ENCODE measurements at places on chromosomes 7 and 10. TPM values are rescaled to one million over a fixed set of nuclear protein-coding genes. Genes with fewer than 3 reads are reported as not detected.
A peak's percentile ranks its signal among the peaks of the same experiment; 100 is the strongest.

DNA sequence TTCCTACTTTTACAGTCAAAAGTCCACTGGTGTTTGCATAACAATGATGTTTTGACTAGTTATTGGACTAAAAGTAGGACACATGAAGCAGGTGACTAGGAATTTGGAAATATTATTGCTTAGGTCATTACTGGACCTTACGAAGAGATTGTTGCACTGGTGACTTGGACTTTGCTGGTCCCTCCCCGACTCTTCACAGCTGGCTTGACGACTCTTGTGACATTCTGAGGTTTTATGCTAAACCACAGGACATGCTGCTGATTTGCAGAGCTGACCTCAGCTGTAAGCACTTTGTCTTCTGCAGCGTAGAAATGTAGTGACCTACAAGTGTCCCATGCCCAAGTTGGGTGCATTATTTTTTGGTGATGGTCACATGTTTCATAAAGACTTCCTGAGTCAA lies 21.9 kb downstream of the PCBD1 start:
- no peak overlapping the region for H3K4me3 ChIP-seq
- H3K36me3 ChIP-seq, result peaks cover 41% of the 10 kb centered on the region
- no peak for DNase-seq
- no peaks in the 10 kb centered on the region for H3K27me3 ChIP-seq
- peaks cover 2% of the 10 kb centered on the region for H3K4me1 ChIP-seq

- no peaks in the 10 kb centered on the region for H3K36me3 ChIP-seq
- DNase-seq, result no peak
- H3K4me1 ChIP-seq, result no peaks in the 10 kb centered on the region
- no peak overlapping the region for H3K4me3 ChIP-seq
- H3K27ac ChIP-seq, result no peak overlapping the region
These were observed 22.6 kb downstream of the CSGALNACT2 start for GRCh38 chr10:43160921-43161255.

DNA sequence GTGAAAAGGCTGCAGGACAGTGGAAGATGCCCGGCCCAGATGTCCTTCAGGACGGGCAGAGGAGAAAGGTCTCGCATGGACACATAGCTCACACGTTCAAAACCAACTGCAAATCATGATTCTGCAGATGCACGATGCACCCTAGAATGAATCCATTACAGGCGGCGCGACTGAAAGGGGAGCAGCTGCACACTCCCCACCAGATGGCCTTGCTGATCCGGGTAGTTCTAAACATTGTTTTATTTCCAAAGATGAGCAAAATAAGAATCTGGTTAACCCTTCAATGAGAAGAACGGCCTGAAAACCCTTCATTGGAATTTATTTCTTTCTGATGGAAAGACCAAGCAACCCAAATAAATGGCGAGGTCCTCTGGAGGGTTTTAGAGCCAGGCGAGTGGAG lies 33.8 kb downstream of the CHST15 start:
- H3K27me3 ChIP-seq, result no peaks in the 10 kb centered on the region
- H3K36me3 ChIP-seq, result no peaks in the 10 kb centered on the region
- no peak overlapping the region for H3K4me3 ChIP-seq
- peaks cover 2% of the 10 kb centered on the region for H3K4me1 ChIP-seq

GRCh38 chr7:49772916-49773217 lies 571 bp upstream of the VWC2 start:
- H3K4me1 ChIP-seq, result peaks cover 3% of the 10 kb centered on the region
- 0 out of 2 replicates have a peak, but pooled peaks cover 4% of the 10 kb centered on the region for H3K36me3 ChIP-seq
- H3K27me3 ChIP-seq, result peaks cover 36% of the 10 kb centered on the region
- peak overlapping the region; percentile 65 for H3K4me3 ChIP-seq
- H3K27ac ChIP-seq, result no peak overlapping the region

GRCh38 chr10:78779339-78779955 lies 289.3 kb upstream of the ZMIZ1 start:
- H3K27me3 ChIP-seq, result no peaks in the 10 kb centered on the region
- no peak overlapping the region for H3K4me3 ChIP-seq
- no peaks in the 10 kb centered on the region for H3K4me1 ChIP-seq
- DNase-seq, result no peak

The NUTM2B gene
- 0.07 TPM for total RNA-seq

DNA sequence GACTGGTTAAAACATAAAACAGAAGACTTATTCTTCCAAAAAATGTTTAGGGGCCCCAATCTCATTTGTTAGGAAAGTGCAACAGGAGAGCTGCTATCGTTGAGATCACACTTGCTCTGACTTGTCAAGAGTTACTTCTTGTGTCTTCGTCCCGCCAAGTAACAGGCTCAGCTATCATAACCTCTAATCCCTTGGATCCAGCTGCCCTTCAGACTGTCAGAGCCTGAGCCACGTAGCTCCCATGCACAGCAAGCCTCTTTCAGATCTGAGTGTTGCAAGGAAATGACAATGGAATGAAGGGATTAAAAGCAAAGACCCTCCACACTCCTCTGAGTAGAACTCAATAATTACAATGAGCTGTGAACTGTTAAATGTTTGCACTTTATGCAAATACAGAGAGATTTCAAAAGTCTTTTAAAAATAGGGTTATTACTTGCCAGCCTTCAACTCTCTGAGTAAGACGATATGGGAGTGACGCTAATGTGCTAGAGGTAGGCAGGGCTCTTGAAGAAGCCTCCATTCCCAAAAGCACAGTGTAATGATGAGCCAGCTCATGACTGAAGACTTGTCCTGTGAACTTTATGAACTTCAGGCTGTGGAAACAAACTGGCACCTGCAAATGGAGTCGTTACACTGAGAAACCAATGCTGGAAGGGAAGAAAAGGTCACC lies 28.4 kb upstream of the CDK13 start:
- no peaks in the 10 kb centered on the region for H3K36me3 ChIP-seq
- no peak for DNase-seq
- 0 out of 2 replicates have a peak, but pooled peaks cover 2% of the 10 kb centered on the region for H3K4me1 ChIP-seq
- H3K4me3 ChIP-seq, result no peak overlapping the region
- no peak overlapping the region for H3K27ac ChIP-seq
- no peaks in the 10 kb centered on the region for H3K27me3 ChIP-seq

GRCh38 chr10:49668684-49669083 lies 10.8 kb upstream of the C10orf53 start:
- H3K4me1 ChIP-seq, result no peaks in the 10 kb centered on the region
- no peaks in the 10 kb centered on the region for H3K36me3 ChIP-seq
- peaks cover 3% of the 10 kb centered on the region for H3K27me3 ChIP-seq

DNA sequence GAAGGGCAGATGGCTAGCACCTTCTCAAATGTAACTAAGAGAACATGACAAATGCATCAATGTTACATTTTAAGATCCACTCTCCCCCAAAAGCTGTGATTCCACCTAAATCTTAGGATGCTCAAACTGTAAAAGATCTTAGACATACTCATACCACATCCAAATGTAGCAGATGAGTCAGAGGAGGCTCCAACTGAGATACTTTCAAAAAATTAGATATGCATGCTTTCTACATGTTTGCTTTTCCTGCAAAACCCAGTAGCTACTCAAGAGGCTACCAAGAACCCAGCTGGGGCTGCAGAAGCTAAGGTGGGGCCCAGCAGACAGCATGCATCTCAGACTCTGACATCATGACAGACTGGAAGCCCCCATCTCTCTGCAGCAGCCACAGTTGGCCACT lies 31.4 kb upstream of the FRMD4A start:
- H3K4me3 ChIP-seq, result no peak overlapping the region
- H3K4me1 ChIP-seq, result no peaks in the 10 kb centered on the region
- no peak for DNase-seq
- H3K27ac ChIP-seq, result no peak overlapping the region
- H3K36me3 ChIP-seq, result no peaks in the 10 kb centered on the region

GRCh38 chr10:34808801-34809745 lies 6.0 kb downstream of the PARD3 start:
- H3K27ac ChIP-seq, result no peak overlapping the region
- peak; percentile 67 for DNase-seq
- no peaks in the 10 kb centered on the region for H3K36me3 ChIP-seq
- H3K4me1 ChIP-seq, result peaks cover 15% of the 10 kb centered on the region
- no peak overlapping the region for H3K4me3 ChIP-seq
- no peaks in the 10 kb centered on the region for H3K27me3 ChIP-seq

DNA sequence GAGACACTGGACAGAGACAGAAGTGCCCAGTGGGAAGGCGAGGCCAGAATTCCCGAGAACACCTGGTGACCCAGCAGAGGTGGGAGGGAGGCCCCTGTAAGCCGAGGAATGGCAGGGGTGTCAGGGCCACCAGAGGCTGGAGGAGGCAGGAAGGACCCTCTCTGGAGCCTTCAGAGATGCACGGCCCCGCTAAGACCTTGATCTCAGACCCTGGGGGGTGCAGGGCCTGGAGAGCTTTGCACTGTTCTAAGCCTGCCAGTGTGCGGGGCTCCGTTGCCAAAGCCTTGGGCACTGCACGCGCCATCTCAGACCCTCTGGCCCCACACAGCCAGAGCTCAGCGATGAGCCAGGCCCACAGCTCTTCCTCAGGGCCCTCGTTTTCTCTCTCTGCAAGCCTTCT lies 557.1 kb downstream of the PTPRN2 start:
- no peak overlapping the region for H3K4me3 ChIP-seq
- no peaks in the 10 kb centered on the region for H3K27me3 ChIP-seq
- peaks cover 27% of the 10 kb centered on the region for H3K36me3 ChIP-seq
- no peak overlapping the region for H3K27ac ChIP-seq
- no peak for DNase-seq
- H3K4me1 ChIP-seq, result no peaks in the 10 kb centered on the region

DNA sequence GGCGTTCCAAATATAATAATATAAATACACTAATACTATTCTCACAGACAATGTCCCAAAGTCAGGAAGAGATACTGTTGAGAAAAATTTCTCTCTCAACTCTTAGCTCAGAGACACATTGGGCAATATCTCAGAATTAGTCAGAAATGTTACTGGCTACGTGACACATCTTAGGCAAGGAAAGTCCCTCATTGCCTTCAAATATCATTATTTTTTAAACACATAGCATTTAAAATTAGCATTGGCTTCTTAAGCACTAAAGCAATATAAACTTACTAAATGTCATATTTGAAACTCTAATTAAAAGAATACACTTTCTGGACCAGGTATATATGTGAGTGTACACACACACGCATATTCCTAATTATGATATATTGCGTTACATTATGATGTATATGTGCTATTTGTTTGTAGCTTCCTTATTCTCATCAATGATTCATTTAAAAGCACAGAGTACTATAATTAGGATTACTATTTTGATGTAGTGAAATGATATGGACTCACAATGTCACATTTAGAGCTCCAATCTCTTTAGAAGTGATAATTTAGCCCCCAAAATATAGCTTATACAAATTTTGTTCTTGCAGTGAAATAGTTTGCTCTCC lies 255.8 kb downstream of the TWIST1 start:
- no peak for DNase-seq
- no peaks in the 10 kb centered on the region for H3K36me3 ChIP-seq
- H3K4me3 ChIP-seq, result no peak overlapping the region
- H3K27ac ChIP-seq, result no peak overlapping the region

The ACHE gene
- total RNA-seq, result 5.7 TPM

- H3K27ac ChIP-seq, result no peak overlapping the region
- no peaks in the 10 kb centered on the region for H3K27me3 ChIP-seq
- no peak for DNase-seq
- H3K4me1 ChIP-seq, result no peaks in the 10 kb centered on the region
- peaks cover 25% of the 10 kb centered on the region for H3K36me3 ChIP-seq
These were observed 49.9 kb downstream of the BLVRA start for GRCh38 chr7:43808410-43808809.

DNA sequence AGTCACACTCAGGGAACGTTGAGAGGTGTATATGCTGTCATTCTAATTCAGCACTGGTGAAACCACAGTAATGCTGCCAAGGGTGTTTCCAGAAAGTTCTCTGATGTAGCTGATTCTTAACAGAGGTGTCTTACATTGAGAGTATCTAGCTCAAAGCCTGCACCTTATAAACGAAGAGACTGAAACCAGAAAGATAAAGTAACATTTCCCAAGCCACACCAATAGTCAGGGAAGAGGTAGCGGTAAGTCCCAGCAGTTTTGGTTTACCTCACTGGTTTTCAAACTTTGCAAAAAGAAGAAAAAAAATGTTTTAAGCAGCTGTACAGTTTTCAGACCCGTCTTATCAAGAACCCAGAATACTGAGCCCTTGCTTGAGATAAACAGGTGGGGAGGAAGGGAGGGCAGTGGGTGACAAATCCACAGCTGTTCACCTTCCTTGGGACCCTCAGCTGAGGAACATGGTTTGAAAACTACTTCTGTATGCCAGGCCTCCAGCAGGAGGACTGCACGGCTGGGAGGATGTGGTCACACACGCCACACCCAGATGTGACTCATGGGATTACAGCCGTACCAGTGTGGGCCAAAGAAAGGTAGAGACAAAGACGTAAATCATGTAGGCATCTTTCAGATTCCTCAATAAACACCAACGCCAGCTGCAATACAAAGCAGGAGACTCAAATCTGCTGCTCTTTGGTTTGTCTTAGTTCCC lies 63.9 kb upstream of the GSDME start:
- DNase-seq, result no peak
- H3K4me3 ChIP-seq, result no peak overlapping the region
- no peaks in the 10 kb centered on the region for H3K36me3 ChIP-seq

GRCh38 chr7:107998660-107999480 lies 4.1 kb downstream of the LAMB1 start:
- H3K27me3 ChIP-seq, result peaks cover 23% of the 10 kb centered on the region
- peaks cover 15% of the 10 kb centered on the region for H3K36me3 ChIP-seq
- DNase-seq, result no peak

GRCh38 chr10:11358923-11359575 lies 252.4 kb downstream of the USP6NL start:
- H3K27me3 ChIP-seq, result no peaks in the 10 kb centered on the region
- H3K27ac ChIP-seq, result no peak overlapping the region
- no peaks in the 10 kb centered on the region for H3K36me3 ChIP-seq
- H3K4me1 ChIP-seq, result no peaks in the 10 kb centered on the region

DNA sequence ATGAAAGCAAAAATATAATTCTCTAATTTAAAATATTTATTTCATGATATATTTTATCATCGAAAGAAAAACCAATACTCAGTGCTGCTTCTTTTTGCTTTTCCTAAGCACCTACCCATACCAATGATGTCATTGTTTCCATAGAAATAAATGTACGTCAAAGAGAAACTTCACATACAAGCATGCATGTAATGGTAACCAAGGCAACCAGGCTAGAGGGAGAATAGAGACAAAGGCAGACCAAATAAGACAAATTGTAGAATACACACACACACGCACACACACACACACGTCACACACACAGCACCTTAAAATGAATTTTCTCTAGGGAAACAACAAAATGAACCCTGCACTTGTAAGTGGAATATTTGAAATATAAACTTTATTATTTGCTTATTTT lies 75.5 kb downstream of the MACC1 start:
- no peak overlapping the region for H3K4me3 ChIP-seq
- no peaks in the 10 kb centered on the region for H3K36me3 ChIP-seq
- no peaks in the 10 kb centered on the region for H3K27me3 ChIP-seq
- H3K27ac ChIP-seq, result no peak overlapping the region

The ITPRID1 gene
- total RNA-seq, result 1.2 TPM

The IL15RA gene
- 0.31 TPM for total RNA-seq

- H3K27me3 ChIP-seq, result no peaks in the 10 kb centered on the region
- DNase-seq, result no peak
- no peak overlapping the region for H3K4me3 ChIP-seq
- no peaks in the 10 kb centered on the region for H3K4me1 ChIP-seq
- no peak overlapping the region for H3K27ac ChIP-seq
- H3K36me3 ChIP-seq, result no peaks in the 10 kb centered on the region
These were observed 136.8 kb downstream of the KLF6 start for GRCh38 chr10:3648170-3648569.

- no peak overlapping the region for H3K27ac ChIP-seq
- no peaks in the 10 kb centered on the region for H3K4me1 ChIP-seq
- H3K27me3 ChIP-seq, result no peaks in the 10 kb centered on the region
- no peak overlapping the region for H3K4me3 ChIP-seq
These were observed 153.0 kb upstream of the PDE1C start for GRCh38 chr7:32223071-32223650.

GRCh38 chr7:22055226-22055625 lies 109.5 kb upstream of the CDCA7L start:
- DNase-seq, result no peak
- H3K27ac ChIP-seq, result no peak overlapping the region
- H3K4me1 ChIP-seq, result peaks cover 2% of the 10 kb centered on the region
- H3K36me3 ChIP-seq, result 0 out of 3 replicates have a peak, but pooled peaks cover 2% of the 10 kb centered on the region
- no peak overlapping the region for H3K4me3 ChIP-seq
